ENCODE measurements at places on chromosomes 1 and 21.
A peak's percentile ranks its signal among the peaks of the same experiment; 100 is the strongest.

GRCh38 chr1:205693421-205693991 is 13.2 kb upstream of the SLC45A3 start:
- DNase-seq = no peak

DNA sequence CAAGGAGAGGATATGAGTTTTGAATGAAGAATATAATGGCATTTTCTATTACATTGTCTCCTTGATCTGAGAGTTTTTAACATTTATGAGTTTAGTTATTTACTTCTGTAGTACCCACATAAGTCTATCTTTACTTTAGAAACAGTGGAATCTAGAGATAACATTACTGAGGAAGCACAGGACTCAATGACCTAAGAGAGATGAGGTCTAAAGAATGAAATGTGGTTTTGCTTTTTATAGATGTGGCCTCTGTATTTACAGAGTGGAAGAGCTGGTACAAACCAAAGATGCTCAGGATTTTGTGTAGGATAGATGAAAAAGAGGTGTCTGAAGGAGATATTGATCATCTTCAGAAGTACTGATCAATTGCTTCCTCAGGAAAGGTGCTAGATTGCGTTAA is 177.3 kb downstream of the KCTD3 start:
- DNase-seq = peak; percentile 18

DNA sequence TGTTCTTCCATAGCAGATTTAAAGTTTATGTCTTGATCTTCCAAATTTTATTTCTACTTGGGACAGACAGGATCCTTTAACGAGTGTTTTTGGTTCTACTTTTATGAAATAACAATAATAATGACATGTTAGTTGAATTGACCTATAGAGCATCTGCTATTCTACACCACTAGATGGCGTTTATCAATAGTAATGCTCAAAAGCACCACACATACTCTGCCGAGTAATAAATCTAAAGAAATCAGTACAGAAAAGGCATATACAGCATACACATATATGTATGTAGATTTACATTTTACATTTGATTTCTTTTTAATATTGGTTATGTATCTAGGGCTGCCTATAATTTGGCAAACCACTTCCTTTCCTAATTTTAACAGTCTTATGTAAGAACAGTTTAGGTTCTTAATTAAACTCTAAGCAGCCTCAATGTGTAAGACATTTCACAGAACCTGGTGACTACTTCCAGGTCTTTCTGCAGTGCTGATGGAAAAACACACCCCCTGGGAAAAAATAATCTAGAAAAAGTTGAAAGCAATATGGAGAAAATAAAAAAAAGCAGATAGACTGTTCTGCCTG is 5.9 kb upstream of the SIPA1L2 start:
- peak; percentile 53 for DNase-seq

DNA sequence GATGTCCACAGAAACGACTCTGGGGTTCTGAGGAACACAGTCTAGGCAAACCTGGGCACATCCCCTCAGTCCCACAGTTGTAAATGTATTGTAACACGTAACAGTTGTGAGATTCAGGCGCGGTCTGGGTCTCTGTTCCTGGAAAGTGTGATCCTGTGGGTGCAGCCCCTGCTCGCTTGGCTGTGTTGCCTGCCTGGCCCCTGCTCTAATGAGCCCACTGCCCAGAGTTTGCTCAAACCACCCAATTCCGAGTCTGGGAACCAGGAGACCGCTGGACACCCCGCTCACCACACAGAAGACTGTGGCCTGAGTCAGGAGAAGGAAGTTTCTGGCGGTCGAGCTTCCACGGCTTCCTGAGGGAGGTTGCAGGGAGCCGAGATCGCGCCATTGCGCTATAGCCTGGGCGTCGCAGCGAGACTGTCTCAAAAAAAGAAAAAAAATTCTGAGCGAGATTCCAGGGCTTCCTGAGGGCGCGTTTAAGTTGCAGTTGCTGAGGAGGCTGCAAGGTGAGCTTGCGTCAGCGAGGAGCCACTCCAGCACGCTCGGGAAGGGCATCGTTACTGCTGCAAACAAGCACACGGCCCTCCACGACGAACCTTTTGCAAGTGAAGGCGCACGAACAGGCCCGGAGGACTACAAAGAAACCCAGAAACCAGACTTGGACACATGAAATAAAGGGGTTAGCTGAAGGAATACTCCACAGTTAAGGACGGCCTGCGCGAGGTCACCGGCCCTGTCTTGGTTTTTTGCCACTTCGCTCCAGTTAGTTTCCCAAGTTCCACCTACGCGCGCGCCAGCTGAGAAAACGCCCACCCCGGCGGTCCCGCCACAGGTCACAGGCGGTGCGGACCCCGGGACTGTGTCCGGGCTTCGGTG is 1.1 kb downstream of the C21orf58 start:
- peak; percentile 11 for DNase-seq

- no peak for DNase-seq
Observed at GRCh38 chr1:183533617-183534174, 56.6 kb downstream of the NCF2 start.
